ENCODE measurements at places on chromosomes 7 and 10.

GRCh38 chr10:33376976-33377657, 42.6 kb upstream of the NRP1 start:
- no peak for DNase-seq

DNA sequence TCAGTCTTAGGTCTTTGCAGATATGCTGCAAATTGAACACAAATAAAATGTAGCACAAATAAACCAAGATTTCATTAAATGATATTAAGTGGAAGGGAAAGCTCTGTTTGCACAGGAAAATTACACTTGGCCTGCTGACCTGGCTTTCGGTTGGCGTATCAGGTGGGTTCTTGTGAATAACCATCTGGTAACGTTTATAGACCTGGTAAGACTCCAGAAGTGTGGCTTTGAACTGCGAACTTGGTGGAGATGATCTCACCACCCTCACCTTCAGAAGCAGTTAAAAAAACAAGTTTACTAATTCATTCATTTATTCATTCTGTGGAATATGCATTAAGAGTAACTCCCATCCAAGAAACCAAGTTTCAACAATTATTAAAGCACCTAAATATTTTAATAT, 28.1 kb downstream of the ATE1 start:
- DNase-seq, result no peak

DNA sequence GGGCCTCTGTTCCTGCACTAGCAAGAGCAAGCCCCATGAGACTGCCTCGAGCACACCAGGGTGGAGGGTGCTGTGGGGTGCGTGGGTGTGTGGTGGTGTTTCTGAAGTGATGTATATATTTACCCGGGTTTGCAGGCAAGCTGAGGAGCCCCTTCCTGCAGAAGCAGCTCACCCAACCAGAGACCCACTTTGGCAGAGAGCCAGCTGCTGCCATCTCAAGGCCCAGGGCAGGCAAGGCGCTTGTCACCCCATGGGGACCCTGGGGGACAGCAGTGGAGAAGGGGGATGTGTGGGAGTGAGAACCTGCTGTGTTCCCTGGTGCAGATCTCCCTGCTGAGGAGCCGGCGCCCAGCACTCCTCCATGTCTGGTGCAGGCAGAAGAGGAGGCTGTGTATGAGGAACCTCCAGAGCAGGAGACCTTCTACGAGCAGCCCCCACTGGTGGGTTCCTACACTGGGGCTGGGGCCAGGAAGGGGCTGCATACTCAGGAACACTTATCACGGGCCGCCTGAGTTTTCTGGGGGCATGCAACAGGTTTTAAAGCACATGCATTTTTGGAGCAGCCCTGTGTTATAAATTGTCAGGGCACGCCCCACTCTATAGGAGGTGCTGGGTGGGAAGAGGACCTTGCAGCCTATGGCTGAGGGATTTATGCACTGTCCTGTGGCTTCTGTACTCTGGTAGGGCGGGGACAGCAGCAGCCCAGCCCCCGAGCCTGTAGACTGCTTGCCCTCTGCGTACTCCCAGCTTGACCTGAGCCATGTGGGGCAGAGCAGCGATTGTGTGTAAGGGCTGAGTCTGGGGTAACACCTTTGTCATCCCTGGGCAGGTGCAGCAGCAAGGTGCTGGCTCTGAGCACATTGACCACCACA, 5.9 kb downstream of the PGAM2 start:
- DNase-seq, result no peak

DNA sequence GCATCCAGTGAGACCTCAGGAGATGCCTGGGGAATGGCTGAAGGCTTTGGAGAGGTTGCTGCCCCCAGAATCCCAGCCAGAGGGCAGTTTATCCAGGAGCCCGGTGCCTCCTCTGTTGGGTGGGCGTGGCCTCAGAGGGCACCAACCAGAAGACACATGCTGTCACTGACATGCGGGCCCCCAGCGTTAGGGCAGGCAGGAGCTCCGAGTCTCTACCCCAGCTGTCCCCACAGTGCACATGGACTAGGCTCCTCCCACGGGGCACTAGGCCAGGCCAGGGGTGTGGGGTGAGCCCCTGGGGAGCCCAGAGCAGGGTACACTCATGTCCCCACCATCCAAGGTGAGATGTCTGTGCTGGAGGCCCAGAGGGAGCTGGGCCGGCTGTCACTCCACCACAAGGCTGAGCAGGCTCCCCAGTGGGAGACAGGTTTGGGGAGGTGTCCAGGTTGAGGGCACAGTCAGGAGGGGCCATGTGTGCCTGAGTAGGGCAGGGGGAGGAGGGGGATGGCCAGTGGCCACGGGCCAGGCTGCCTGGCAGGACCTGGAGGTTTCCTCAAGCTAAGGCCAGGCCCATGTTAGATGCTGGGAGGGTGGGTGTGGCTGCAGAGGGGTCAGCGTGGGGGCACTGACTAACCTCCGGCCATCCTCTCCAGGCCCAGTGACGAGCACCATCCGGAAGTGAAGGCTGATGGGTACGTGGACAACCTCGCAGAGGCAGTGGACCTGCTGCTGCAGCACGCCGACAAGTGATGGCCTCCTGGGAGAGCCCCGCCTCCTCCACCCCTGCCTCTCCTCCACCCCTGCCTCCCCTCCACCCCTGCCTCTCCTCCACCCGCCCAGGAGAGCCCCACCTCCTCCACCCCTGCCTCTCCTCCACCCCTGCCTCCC, 131.3 kb downstream of the FAM53B start:
- no peak for DNase-seq

- DNase-seq, result peak; percentile 32
These were observed 17.3 kb downstream of the MLXIPL start for GRCh38 chr7:73606801-73607691.

GRCh38 chr10:16440396-16441133, 3.8 kb downstream of the PTER start:
- DNase-seq, result no peak

GRCh38 chr10:28020993-28021982, 22.4 kb upstream of the ODAD2 start:
- DNase-seq, result no peak

DNA sequence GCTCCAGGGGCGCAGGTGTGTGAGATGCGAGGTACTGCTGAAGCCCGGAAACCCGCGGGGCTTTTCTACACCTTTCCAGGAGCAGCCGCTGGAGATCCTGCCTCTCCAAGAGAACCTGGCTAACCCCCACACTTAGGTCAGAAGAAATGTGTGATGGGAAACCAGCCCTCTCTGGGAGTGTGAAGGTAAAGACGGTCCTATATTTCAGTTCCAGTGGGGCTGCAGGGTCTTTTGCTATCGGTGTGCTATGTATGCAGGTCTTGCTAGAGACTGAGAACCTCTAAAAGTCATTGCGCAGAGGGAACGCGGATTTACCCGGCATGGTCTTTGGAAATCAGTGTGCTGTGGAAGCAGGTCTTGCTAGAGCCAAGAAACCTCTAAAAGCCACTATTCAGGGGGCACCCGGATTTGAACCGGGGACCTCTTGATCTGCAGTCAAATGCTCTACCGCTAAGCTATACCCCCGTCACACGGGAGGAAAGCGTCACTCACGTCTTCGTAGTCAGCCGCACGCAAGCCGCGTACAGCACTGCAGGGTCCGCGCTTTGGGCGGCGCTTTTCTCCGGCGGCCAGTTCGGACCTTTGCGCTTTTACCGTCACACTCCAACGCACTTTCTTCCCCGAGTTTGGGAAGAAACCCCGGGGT, 46.0 kb downstream of the ZNF777 start:
- no peak for DNase-seq

- DNase-seq, result no peak
These were observed 129.0 kb downstream of the DIP2C start for GRCh38 chr10:560314-560992.

- DNase-seq, result no peak
These were observed 31.3 kb upstream of the GALNT11 start for GRCh38 chr7:151993977-151994676.

DNA sequence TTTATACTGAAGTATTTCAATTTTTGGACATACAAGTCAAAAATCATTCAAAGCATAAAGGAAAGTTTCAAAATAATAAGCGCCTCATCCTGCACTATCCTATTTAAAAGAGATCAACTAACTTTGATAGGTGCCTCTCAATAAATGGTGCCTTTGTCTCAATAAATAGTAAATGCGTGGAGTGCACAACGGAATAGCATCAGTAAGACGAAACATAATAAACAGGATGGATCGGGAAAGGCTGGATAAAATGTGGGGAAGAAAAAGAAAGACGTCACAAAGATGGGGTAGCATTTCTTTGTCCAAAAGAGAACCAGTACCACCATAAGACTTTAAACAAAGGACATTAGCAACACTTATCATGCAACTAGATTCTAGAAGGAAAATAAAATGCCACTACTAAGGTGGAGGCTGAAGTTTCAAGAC, 571 bp upstream of the PRKAR2B start:
- no peak for DNase-seq

GRCh38 chr10:59303018-59303417, 59.3 kb downstream of the FAM13C start:
- DNase-seq, result no peak

DNA sequence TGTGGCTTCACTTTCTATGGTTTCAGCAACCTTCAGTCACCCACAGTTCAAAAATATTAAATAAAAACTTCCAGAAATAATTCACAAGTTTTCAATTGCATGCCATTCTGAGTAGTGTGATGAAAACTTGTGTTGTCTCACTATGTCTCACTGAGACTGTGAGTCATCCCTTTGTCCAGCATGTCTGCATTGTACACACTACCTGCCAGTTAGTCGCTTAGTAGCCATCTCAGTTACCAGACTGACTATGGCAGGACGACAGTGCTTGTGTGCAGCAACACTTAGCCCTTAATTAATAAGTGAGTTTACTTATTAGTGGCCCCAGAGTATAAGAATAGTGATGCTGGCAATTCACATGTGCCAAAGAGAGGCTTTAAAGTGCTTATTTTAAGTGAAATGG, 22.5 kb downstream of the CCDC186 start:
- DNase-seq, result no peak

- DNase-seq, result peak; percentile 70
These were observed 7.8 kb downstream of the HPS6 start for GRCh38 chr10:102072673-102073527.

DNA sequence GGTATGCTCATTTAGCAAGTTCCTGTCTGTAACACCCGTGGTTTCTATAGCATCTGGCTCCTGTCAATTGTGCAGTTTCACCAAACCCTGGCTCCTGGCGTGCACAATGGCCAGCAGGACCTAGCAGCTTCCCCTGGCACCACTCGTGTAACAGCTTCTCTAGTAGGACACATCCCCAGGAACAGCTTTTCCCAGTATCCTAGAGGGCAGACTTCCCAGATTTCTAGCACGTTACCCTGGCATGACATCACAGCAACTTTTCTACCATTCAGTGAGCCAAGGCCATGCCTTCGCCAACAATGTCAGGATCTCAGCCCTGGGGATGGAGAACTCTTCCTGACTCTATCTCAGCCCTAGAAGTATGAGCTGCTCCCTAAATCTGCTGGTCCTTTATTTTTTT, 6.5 kb downstream of the YME1L1 start:
- no peak for DNase-seq

DNA sequence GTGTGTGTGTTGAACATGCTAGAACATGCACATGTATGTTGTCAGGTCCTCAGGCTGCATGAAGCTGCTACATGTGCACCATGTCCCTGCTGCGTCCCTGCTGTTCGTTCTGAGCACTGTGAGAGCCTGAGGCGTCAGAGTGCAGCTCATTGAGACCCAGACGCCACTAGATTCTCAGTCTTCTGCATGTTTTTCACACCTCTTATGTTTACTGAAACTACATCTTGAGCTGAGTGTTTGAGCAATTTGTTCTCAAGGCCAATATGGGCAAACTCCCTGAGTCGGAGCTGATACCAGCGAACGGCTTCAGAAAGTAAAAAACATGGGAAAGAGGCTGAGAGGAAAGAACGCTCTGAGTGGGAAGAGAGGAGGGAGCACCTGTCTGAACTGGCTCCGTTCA, 350.4 kb downstream of the PAXIP1 start:
- DNase-seq, result no peak

DNA sequence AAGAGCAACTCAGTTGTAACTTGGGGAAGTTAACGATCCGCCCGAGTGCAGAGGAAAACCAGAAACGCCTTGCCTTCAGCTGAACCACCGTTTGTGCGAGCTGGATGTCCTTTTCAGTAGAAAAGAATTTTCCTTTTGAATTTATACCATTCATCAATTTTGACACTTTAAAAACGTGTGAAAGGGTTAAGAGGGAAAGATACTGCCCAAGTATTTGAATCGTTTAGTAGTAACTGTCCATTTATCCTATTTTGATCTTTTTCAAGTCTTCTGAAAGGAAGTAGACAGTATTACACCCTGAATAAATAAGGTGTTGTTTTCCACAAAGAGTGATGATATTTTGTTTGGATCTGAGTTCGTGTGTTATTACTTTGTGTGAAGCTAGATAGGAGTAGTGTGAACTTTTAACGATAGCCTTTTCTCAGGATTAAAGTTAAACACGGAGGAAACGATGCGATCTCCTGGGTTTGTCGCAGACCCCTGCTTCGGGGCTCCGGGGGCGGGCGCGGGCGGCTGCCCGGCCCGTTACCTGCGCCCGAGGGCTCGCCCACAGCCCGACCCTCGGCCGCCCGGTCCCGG, 830 bp upstream of the BMI1 start:
- no peak for DNase-seq

- DNase-seq, result no peak
These were observed 36.6 kb downstream of the SIRT1 start for GRCh38 chr10:67921065-67921464.

GRCh38 chr10:126036515-126036914, 140.2 kb downstream of the FANK1 start:
- DNase-seq, result no peak

GRCh38 chr10:110547139-110547761, 20.2 kb upstream of the SMC3 start:
- DNase-seq, result no peak

- no peak for DNase-seq
These were observed 3.2 kb downstream of the HHEX start for GRCh38 chr10:92692697-92693533.

DNA sequence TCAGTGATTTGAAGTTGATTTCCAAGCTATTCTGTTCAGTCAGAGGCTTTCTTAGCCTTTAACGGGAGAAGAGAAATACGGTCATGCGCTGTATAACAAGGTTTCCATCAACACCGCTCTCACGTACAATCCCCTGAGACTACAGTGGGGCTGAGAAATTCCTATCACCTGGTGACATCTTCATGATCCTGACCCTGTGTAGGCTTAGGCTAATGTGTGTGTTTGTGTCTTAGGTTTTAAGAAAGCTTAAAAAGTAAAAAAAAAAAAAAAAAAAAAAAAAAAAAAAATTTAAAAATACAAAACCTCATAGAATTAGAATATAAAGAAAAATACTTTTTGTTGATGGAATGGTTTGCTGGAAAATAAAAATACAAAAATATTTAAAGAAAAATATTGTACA, 1.8 kb downstream of the ZNF862 start:
- no peak for DNase-seq

GRCh38 chr7:55288070-55288824, 76.9 kb upstream of the LANCL2 start:
- no peak for DNase-seq

- DNase-seq, result no peak
These were observed 18.8 kb upstream of the INPP5A start for GRCh38 chr10:132518572-132519381.
